ENCODE measurements at places on chromosomes 16 and 17.

GRCh38 chr16:19809121-19809635 lies 75.5 kb downstream of the GPRC5B start:
- peak; percentile 62 for DNase-seq

- DNase-seq, result peak; percentile 70
Measured at GRCh38 chr17:82838386-82839063, 1.3 kb downstream of the ZNF750 start.

- DNase-seq, result no peak
Measured at GRCh38 chr16:14151256-14152030, 80.3 kb downstream of the MRTFB start.

- DNase-seq, result peak; percentile 91
Measured at GRCh38 chr16:75555213-75555706, 792 bp downstream of the TMEM231 start.

GRCh38 chr17:49110509-49110908 lies 22.1 kb upstream of the B4GALNT2 start:
- no peak for DNase-seq

GRCh38 chr16:78096386-78096785 lies 3.1 kb upstream of the WWOX start:
- DNase-seq, result no peak

- no peak for DNase-seq
Measured at GRCh38 chr16:85625485-85626117, 12.5 kb downstream of the GSE1 start.

- DNase-seq, result peak; percentile 50
Measured at GRCh38 chr17:57295526-57296023, 39.3 kb downstream of the MSI2 start.

- DNase-seq, result no peak
Measured at GRCh38 chr17:67311575-67311974, 54.8 kb downstream of the PSMD12 start.

- DNase-seq, result peak; percentile 81
Measured at GRCh38 chr17:77609553-77610517, 348.7 kb upstream of the TNRC6C start.

DNA sequence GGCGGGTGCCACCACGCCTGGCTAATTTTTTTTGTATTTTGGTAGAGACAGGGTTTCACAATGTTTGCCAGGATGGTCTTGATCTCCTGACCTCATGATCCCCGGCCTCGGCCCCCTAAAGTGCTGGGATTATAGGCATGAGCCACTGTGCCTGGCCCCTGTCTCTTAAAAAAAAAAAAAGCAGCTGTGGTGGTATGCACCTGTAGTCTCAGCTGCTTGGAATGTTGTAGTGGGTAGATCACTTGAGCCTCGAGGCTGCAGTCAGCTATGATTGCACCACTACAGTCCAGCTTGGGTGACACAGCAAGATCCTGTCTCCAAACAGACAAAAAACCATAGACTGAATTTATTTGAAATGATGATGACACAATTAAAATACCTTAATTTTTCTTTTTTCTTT lies 24.3 kb downstream of the CDK12 start:
- DNase-seq, result peak; percentile 33

- no peak for DNase-seq
Measured at GRCh38 chr16:61233713-61234112, 802.5 kb downstream of the CDH8 start.

DNA sequence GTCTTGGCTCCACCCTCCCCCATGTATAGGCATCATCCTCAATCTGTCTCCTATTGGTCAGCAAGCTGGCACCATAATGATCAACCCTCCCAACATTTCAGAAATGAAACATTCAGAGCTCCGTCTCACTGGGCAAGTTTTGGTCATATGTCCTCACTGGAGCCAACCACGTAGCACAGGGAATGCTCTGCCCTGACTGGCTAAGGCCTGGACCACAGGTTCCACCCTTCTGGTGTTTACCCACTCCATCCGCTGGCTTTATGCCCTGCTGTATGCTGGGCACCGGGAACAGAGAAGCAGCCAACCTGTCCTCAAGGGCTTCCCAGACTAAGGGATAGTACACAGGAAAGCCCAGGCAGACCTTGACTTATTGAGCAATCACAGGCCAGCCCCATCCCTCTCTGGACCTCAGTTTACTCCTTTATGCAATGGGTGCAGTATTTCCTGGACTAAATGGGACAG lies 20.5 kb downstream of the MYO15A start:
- peak; percentile 22 for DNase-seq

GRCh38 chr17:78883533-78884131 lies 19.4 kb downstream of the CEP295NL start:
- peak; percentile 65 for DNase-seq

- DNase-seq, result peak; percentile 69
Measured at GRCh38 chr16:57147381-57148221, 38.2 kb downstream of the PSME3IP1 start.

DNA sequence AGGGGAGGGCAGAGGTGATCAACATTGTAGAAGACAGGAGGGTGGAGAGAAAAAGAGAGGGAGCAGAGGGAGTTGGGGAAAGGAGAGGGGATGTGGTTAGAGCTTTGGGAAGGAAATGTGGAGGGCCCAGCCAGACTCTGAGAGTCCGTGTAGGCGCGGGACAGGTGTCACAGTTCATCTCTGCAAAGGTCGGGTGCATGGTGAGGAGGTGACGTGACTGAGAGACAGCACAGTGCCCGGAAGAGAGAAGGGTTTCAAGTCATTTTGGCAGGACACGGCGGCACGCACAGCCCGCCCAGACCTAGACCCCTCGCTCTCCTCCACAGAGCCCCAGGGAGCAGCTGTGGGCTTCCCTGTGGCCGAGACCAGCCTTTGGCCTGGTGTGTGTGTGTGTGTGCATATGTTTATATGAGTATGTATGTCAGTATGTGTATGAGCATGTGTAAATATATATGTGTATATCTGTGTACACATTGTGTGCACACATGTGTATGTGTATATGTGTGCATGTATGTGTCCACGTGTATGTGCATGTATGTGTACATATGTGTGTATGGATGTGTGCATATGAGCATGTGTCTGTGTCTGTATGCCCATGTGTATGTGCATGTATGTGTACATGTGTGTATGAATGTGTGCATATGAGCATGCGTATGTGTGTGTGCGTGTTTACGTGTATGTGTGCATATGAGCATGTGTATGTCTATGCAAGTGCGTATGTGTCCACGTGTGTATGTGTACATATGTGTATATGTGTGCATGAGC lies 104.6 kb downstream of the SEC14L1 start:
- peak; percentile 17 for DNase-seq

DNA sequence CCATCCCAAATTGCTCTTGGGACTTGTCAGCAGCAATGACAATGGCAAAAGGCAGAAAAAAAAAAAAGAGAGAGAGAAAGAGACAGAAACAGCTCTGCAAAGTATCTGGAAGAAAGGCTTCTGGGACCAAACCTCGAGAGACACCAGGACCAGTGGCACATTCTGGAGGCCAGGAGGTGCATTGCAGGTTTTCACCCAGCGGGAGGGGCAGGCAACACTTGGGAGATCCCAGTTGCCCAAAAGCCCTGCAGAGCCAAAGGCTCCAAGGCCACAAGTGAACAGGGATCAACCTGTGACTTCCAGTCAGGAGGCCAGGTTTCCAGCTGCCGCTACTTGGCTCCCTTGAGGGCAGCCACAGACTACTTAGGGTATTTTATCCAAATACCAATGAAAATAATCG lies 110.8 kb upstream of the CDH5 start:
- DNase-seq, result no peak

GRCh38 chr17:61884864-61885263 lies 21.5 kb upstream of the BRIP1 start:
- DNase-seq, result no peak

DNA sequence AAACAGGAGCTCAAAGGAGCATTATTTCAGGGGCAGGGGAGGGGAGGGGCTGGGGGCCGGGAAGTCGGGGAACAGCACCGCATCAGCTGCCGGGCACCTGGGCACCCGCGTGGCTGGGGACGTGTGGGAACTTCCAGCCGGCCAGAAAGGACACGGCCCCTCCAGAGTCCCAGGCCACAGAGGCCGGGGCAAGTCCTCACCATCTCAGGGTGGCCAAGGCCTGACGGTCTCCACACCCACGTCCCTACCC lies 1.1 kb downstream of the PGAP6 start:
- DNase-seq, result no peak

DNA sequence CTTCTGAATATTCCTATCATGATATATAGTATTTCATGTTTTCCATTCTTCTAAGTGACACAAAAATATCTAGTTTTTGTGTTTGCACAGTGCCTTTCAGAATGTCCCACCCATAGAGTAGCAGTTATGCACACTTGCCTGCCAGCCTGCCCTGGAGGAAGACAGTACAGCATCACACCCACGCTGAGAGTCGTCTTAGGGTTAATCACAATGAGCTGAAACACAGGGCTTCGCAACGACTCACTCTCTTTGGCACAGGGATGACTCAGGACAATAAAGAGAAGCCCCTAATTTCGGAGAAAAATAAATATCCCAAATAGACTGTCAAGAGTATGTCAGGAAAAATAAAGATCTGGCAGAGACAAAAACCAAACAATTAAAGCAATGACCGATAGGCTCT lies 11.6 kb upstream of the NDUFAB1 start:
- no peak for DNase-seq

DNA sequence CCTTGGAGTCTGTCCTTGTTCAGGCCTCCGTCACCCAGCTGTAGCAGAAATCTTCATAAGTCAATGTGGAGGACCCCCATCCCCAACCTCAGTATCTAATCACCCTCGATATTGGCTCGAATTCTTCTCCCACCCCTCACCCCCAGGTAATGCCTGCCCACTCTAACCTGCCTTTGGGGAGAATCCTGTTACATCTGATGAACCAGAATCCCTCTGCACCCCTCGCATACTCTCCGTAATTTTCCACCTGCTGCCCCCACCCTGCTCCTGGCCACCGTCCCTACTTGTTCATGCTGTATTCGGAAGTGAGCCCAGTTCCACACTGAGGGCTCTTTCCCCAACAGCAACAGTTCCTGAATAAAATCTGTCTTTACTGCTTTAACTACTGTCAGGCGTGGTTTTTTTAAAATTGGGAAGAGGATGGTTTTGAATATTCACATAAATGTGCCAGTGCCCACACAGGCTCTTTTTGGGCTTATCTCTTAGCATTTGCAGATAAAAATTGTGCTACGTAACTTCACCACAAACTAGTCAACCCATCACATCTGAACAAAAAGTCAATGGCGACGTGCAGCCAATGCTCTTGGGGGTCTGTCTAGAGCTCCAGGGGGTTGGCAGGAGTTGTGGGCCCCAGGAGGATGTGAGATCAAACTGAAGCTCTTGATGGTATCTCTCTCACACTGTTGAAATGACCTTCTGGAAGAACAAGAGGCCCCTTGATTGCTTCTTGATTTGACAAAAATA lies 73.7 kb downstream of the NETO2 start:
- peak; percentile 43 for DNase-seq

- DNase-seq, result no peak
Measured at GRCh38 chr17:18896947-18897346, 39.0 kb downstream of the PRPSAP2 start.

GRCh38 chr17:38418693-38419507 lies 9.4 kb upstream of the ARHGAP23 start:
- DNase-seq, result no peak

DNA sequence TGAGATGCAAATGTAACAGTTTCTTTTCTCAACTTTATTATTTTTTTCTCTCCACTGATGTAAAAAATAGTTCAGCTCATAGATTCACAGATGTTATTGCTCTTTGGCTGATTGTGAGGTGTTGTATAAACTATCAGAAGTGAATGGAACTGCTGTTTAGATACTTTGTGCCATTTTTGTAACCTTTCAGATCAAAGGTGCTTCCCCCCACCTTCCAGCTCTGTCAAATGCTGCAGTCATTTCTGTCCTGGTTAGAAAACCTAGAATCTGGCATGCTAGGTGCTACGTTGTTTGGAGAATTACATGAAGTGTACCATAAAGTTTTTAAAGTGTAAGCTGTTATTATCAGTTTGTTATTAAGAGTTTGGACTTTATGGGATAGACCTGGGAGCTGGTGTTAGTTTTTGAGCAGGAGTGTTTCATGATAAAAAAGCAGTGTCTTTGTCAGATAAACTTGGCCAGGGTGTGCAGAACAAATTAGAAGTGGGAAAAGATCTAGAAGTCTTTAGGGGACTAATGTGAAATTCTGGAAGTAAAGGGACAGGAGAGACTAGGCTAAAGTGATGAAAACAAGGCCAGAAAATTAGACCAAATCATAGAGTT lies 1.8 kb upstream of the WIPI1 start:
- DNase-seq, result no peak

GRCh38 chr17:47286198-47286914 lies 32.7 kb downstream of the ITGB3 start:
- no peak for DNase-seq

DNA sequence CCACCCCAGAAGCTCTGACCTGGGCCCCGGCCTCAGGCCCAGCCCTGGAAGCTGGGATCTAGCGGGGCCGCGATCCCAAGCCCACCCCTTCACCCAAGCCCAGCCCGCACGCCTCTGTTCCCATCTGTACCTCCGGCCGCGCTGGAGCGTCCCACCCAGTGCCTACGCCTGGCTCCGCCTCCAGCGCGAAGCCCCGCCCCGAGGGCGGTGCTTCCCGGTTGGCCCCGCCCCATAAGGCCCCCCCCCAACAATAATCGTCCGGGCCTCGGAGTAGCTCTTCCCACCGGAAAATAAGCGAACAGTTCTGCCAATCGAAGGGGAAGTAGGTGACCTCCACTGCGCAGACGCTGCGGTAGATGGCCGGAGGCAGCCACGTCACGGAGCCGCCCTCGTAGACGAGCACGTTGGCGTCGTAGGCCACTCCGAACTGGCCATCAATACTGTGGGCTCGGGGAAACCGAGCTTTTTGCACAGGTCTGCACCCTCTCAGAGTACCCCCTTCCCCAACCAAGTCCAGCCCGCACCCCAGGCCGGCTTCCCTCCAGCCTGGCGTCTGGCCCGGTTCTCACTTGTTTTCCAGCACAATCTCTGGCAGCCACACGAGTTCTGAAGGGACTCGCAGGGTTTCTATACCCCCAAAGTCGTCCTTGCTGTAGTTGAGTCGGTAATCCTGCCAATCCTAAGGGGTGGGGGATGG lies 1.1 kb downstream of the CHRNE start:
- peak; percentile 64 for DNase-seq

GRCh38 chr17:62670202-62670821 lies 42.8 kb downstream of the MRC2 start:
- DNase-seq, result no peak

GRCh38 chr16:4212211-4212933 lies 29.5 kb downstream of the SRL start:
- no peak for DNase-seq

DNA sequence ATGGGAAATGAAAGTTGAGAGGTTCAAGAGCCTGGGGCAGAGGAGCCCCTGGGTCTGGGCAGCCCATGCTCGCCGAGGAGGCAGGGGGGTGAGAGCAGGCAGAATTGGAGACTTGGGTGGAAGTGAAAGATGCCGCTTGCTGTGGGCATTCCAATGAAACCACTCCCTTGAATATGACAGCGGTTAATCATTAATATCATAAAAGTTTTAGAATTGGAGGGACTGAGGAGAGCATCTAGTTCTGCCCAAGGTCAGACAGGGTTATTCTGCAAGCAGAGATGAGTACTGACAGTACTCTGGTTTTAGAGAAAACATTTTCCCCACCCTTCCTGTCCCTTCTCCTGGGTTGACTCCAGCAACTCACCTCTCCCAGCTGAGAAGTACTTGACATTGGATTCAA lies 180.2 kb downstream of the MSI2 start:
- DNase-seq, result no peak

- DNase-seq, result peak; percentile 80
Measured at GRCh38 chr16:71426069-71426879, 15.6 kb downstream of the TLE7 start.
